ENCODE measurements at places on chromosomes 4 and X.

DNA sequence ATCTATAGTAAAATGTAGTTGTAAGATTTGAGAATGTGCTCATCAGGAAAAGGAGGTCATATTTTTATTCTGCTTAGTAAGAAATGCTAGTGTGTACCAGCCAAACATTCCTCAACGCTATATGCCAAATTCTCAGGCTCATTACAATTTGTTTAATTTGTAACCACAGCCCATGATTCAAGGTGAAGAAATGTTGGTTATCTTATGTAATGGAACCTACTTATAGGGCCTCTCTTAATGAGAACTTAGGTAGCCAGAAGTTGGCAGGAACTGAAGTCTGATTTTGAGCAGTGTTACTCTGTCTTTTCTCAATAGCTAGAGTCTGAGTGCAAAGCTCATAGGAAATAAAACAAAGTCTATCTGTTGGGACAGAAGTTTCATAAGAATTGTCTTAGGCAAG lies 595.0 kb downstream of the GLUD2 start:
- DNase-seq = no peak

- DNase-seq = no peak
These were observed 230.0 kb downstream of the CCSER1 start for GRCh38 chr4:90357117-90357710.

- no peak for DNase-seq
These were observed 684.9 kb upstream of the MAGEB2 start for GRCh38 chrX:29530501-29530900.

GRCh38 chr4:10981096-10981495 lies 296.5 kb upstream of the CLNK start:
- no peak for DNase-seq

DNA sequence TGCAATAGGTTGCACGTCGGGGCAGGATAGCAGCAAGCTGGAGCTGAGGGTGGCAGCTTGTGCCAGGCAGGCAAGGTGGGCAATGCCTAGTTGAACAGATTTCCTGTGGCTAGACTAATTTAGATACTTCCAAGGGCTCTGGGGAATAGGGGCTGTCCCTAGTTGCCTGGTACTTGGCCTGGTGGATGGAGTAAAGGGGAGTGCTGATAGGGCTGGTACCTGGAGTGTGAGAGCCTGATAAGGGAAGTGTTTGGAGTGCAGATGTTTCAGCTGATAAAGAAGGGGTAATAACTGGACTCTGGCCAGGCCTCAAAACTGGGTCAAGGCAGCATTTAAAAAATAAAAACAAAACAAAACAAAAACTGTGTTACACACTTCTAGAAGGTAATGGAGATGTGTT lies 665.5 kb downstream of the CCSER1 start:
- DNase-seq = no peak

DNA sequence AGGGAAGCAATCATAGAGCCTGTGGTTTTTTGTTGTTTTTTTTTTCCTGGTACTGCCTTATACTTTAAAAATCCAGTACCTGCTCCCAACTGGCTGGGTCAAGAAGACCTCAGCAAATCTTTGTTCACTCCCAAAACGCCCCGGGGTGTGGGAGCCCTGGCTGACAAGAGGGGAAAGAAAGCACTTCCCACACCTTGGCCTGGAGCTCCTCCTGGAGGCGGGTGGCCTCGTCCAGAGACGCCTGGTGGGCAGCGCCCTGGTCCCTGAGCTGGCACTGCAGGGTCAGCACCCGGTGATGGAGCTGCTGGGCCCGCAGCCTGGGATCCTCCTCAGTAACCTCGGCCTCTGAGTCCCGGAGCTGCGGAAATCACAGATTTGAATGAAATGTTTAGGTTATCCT lies 38.2 kb downstream of the C4orf50 start:
- no peak for DNase-seq

DNA sequence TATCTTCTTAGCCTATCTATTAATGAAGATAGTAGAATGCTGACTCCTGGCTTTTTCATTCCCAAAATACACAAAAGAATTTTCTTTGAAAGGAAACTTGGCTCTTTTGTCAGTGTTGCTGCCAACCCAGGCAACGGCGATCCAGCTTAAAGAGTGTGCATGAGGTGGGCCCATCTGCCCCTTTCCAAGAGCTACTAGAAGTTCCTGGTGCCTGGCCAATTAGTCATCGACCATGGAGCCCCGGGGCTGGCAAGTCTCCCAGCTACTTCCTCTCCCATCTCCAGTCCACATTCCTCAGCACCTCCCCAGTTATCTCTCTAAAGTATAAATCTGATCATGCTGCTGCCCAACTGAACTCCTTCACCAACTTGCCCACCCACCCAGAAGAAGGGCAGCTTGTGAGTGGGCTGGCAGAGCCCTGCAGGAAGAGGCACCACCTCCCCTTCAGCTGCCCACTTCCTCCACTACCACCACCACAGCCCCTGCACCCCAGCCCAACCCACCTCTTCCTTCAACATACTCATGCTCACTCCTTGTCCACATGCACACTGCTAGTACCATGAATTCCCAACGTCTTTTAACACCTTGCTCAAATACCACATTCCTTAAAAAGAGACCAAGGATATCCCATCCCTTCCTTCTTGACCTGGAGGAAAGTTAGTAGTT lies 158.2 kb upstream of the MAP3K15 start:
- no peak for DNase-seq

GRCh38 chr4:183284965-183285364 lies 35.1 kb downstream of the CLDN22 start:
- DNase-seq = no peak

DNA sequence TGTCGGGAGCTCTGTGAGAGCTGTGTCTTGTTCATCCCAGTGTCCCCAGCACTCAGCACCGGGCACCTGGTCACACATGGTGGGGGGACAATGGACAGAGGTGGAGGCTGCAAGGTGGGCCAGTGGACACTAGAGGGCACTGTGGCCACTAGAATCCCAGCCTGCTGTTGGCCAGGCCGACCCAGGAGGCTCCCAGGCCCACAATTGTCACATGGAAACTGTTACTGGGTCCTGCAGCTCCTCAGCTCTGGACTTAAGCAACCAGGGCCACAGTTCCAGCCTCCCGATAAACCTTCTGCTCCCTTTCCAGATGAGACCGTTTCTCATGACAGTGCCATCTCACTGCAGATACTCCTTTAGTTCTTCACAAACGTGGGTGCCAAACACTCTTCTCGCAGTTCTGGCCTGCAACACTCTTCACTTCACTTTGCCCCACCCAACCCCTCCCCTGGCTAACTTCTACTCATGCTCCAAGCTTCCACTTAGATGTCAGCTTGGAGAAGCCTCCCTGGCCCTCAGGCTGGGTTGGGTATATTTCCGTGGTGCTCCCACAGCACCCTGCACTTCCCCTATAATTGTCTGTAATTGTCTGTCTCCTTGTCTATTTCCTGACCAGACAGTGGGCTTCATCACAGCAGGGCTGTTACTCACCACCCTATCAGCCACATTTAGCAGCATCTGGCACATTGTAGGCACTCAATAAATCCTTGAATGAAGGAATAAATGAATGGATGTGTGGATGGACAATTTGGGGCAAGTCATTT lies 3.5 kb upstream of the IQSEC2 start:
- no peak for DNase-seq

- no peak for DNase-seq
These were observed 230.8 kb upstream of the TET2 start for GRCh38 chr4:104915864-104916263.

DNA sequence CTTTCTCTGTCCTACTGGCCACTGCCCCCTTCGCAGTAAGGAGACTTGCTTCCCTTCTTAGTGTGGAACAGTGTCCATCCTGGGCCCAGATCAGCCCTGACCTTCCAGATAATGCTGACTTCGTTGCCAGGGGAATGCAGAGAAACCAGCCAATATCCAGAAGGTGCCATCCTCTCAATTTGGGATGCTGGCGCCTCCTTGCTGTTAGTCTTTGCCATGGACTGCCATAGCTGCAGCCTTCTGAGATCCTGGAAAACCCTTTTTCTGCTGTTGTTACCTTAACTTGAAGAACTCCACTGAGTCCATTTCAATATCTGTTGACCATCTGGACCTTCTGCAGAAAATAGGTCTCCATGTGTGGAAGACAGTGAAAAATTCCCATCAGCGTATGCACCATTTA lies 21.8 kb downstream of the RAI2 start:
- DNase-seq = no peak

GRCh38 chrX:14564058-14564457 lies 34.7 kb downstream of the GLRA2 start:
- no peak for DNase-seq

GRCh38 chr4:138307319-138307718 lies 65.2 kb upstream of the SLC7A11 start:
- DNase-seq = no peak

DNA sequence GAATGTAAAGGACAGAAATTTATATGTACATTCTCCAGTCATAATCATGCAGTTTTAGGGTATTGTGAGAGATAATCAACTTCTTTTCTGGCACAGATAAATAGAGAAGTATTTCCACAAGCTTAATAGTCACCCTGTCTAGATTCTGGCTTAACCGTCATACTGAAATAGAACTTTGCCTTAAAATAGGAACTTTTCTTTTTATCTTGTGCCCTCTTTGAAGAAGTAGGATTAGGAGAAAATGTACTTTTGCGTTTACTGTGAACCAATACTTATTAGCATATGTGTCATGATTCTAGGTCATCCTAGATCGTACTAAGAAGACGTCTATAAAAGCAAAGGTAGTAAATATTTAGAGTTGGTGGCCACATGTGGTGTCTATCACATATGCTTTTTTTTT lies 95.4 kb downstream of the NFKB1 start:
- DNase-seq = no peak

GRCh38 chr4:145076469-145076855 lies 21.5 kb downstream of the ANAPC10 start:
- DNase-seq = no peak

- DNase-seq = no peak
These were observed 505.0 kb upstream of the PITX2 start for GRCh38 chr4:111127841-111128240.

DNA sequence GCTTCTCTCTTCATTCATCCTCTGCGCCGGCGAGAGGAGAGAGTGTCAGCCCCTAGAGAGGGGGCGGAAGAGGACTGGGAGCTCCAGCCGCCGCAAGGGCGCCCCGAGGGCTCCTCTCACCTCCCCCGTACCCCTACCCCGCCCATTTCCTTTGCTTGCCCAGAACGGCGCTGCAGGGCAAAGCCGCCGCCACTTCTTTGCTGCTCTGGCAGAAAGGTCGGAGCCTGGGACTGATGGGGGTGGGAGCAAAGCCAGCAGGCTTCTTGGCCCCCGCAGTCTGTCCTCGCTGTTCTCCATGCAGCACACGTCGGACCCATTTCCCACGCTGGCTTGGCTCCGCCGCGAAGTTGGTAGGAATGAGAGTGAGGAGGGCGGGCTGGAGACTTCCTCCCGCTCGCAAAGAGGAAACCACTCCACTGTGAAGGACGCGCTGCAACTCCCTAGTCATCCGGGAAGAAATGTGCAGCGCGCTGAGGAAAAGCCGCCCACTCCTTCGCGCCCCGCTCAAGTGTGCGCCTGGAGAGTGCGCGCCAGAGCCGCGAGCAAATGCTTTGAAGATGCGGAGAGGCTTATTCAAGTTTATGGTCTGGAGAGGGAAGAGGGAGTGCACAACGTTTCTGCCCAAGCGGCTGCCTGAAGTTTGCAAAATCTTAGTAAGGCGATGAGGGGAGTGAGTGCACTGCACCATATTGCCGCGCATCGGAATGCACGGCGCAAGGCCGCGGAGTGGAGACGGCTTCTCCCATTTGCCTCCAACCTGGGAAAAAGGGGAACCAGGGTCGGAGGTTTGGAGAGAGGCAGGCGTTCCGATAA lies 2.8 kb upstream of the PCDH7 start:
- DNase-seq = no peak

- DNase-seq = no peak
These were observed 101.7 kb downstream of the RAPGEF2 start for GRCh38 chr4:159204566-159204965.

DNA sequence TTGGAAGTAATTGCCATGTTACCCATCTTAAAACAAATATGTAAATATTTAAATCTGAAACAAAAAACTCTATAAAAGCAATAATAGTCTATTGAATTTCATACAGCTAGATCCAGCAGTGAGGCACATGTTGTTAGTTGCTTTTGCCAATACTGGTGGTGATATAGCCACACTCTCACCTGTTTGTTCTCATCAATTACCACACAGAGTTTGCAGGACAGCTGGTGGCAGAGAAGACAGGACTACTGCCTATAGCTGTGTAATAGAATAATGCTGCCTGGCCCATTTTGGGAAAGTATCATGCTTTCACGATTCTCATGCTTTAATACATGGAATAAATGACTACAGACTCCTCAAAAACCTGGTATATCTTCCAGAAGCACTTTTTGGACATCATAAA lies 3.7 kb upstream of the PRR32 start:
- DNase-seq = no peak

DNA sequence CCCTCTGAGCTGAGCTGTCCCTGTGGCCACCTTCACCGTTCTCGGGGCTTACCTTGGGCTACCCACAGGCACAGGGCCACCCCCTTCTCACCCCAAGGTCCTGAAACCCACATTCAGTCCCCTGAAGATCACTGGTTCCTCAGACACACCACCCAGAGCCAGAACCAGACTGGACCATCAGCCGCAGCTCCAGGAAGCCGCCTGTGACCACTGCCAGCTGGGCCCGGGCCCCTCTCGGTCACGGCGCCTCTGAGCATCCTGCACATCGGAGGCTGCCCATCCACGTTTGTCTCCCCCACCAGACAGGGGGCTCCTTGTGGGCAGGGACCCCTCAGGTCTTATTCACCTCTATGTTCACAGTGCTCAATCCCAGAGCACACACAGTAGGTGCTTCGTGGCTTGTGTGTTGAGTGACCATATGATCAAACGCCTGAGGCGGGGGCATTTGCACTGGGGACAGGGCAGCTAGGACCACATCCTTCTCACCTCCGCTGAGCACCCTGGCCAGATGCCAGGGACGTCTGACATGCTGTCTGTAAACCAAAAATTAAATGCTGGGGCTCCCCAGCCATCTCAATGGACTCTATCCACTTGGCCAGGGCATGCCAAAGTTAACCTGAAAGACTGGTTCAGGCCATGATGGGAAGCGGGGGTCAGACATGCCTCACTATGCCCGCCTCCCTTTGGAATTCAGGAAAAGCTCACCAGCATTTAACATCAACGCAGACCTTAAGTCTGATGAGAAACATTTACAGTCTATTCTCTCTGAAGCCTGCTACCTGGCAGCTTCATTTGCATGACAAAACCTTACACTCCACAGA lies 109.4 kb upstream of the AFAP1 start:
- DNase-seq = no peak

GRCh38 chr4:123599061-123599919 lies 202.7 kb downstream of the SPRY1 start:
- no peak for DNase-seq

- DNase-seq = no peak
These were observed 97.5 kb downstream of the SNCA start for GRCh38 chr4:89739311-89739988.
